ENCODE measurements at places on chromosomes 1 and 21.

GRCh38 chr1:147619741-147620140, 50.6 kb downstream of the ACP6 start:
- no peak for DNase-seq

GRCh38 chr1:242212401-242212800, 213.5 kb upstream of the MAP1LC3C start:
- no peak for DNase-seq

- DNase-seq: no peak
Measured at GRCh38 chr1:55803429-55803828, 588.3 kb upstream of the USP24 start.

- no peak for DNase-seq
Measured at GRCh38 chr21:32186804-32187203, 92.0 kb downstream of the MIS18A start.

DNA sequence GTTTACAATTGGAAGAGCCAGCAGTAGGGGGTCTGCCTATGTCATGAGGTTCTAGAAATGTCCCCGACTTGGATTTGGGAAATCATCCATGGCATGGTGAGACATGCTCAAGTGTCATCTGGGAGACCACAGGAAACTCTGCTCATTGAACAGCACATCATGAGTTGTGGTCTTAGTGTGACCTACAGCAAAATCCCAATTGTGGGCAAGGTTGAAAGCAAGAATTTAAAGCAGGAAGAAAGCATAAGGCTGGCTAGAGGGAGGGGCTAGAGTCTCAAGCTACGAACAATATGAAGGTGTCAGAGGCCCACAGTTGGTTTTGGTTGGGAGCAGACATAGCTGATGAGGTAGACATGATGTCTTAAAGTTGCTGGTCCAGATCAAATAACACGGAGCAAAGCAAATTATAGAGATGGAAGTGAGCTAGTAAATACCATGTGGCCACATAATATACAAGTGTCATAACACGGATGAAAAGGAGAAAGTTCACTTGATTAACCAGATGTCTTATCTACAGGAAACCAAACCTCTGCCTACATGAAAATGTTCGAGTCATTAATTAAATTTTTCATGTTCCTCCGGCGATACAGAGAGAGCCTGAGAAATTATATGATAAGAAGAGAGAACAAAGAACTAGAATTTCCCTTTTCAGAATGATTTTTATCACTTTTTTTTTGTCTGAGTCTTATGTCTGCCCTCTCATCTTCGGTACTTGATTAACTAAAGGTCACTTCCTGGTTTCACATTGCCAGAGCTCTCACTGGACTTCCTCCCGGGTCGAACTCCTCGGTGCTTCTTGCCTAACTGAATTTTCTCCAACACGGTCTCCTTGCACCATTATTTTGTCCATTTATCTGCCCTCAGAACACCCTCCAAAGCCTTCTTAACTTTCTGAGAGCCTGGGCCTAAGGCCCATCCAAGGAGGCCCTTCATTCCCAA, 67.5 kb upstream of the DUSP10 start:
- no peak for DNase-seq

DNA sequence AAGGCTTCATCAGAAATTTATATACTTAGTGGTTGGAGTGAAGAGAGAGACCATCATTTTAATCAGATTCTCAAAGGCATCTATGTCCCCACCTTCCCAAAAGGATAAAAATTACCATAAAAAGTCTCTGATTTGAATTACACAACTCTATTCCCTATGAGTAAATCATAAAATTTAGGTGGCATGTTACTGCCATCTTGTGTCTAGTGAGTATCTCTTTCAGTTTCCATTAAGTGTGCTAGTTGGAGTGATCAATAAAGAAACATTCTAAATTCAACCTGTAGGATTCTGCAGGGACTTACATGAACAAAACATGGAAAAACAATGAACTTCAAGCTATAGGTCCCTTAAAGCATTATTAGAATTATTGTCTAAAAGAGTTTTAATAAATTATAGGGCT, 655.4 kb downstream of the LTN1 start:
- DNase-seq: no peak

DNA sequence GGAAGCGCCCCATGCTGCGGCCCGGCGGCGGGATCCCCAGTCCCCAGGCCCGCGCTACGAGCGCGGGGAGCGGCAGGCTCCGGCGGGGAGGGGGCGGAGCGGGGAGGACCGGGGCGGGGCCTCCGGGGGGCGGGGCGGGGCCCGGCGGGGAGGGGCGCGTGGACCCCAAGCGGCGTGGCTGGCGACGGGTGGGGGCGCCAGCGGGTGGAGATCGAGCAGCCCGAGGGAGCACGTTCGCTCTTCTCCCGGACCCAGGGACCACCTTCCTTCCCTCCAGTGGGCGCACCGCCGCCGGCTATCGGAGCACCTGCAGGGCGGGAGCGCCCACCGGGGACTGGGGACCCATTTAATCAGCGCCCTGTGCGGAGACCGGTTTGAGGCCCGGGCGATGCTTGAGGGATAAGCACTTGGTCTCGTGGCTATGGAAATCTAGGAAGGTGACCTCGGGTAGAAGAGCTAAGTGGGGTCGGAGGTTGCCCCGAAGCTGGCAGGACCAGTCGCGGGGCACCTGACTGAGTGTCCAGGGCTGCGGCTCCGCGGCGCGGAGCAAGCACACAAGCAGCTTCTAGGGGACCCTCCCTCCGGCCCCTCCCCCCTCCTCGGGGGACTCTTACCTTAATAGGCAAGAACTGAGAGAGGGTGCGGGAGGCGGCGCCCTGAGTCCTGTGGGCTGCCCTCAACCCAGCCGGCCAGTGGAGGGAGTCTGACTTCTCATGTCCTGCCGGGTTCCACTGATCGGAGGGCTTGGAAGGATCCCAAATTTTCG, at the start of gene TSPAN2:
TSS of gene TSPAN2 (minus strand) at position 84 of the 766 bp plus-strand sequence. CDS start at position 13, 71 bp downstream.
- peak; percentile 97 for DNase-seq

DNA sequence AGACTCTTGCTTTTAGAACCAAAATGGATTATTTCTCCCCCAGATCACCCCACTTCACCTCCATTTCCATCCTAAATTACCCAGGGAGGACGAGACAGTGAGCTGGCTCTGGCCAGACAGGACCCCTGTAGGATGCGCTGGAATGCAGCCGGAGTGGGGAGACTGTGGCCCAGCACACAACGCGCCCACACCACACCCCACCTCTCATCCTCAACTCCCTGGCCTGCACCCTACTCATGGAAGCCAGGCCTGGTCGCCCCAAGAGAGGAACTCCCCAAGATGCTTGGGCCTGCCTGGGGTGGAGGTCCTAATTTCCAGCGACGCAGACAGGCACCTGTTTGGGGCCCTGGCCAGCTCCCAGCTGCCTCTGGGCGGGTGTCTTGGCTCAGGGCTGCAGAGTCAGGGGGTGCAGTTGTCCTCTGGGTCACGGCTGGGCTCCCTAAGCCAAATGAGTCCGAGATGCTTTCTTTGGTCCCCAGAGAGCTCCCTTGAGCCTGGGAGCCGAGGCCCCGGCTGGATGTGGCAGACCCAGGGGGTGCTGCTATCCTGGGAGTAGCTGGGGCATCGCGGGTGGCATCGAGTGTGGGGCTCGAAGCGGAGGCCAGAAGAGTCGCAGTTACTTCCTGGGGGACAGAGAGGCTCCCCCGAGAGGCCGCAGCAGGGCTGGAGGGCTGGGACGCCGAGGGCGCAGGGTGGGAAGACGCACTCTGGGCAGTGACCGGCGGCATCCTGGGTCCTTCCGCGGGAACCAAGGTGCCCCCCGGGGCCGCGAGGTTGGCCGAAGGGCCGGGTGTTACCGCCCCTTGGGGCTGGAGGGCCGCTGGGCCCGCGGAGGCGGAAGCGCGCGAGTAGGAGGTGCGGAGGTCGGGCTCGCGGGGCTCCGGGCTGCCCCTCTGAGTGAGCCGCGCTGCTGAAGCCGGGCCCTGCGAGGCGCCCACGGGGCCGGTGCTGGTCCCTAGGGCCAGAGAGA, 10.4 kb downstream of the CLEC20A start:
- no peak for DNase-seq

- no peak for DNase-seq
Measured at GRCh38 chr1:3268281-3268680, 186.2 kb upstream of the ARHGEF16 start.

DNA sequence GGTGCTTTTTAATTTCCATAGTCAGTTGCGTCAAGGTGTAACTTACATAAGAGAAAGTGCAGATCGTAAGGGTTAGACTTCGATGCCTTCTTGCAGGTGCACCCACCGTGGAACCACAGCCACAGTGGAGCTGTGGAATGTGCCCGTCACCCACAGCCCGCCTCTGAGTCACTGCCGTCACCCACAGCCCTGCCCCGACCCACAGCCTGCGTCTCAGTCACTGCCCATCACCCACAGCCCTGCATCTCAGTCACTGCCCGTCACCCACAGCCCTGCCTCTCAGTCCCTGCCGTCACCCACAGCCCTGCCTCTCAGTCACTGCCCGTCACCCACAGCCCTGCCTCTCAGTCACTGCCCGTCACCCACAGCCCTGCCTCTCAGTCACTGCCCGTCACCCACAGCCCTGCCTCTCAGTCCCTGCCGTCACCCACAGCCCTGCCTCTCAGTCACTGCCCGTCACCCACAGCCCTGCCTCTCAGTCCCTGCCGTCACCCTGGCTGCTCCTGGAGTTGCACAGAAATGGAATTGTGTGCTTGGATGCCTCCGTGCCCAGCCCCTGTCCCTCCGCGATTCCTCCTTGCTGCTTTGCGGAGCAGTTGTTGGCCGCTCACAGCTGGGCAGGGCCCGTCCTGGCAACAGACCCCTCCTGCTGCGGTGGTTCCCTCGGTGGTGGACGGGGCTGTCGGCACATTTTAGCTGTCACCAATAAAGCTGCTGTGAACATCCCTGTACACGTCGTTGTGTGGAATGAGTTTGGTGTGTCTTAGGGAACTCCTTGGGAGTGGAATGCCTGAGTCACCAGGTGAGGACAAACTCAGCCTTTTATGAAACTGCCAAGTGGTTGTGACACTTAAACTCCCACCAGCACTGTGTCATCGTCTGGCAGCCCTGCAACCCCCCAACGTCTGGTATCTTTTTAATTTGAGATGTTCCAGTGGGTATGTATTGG, 44.9 kb upstream of the COL6A2 start:
- DNase-seq: peak; percentile 46

GRCh38 chr1:231993968-231994455, 367.4 kb downstream of the DISC1 start:
- DNase-seq: no peak

DNA sequence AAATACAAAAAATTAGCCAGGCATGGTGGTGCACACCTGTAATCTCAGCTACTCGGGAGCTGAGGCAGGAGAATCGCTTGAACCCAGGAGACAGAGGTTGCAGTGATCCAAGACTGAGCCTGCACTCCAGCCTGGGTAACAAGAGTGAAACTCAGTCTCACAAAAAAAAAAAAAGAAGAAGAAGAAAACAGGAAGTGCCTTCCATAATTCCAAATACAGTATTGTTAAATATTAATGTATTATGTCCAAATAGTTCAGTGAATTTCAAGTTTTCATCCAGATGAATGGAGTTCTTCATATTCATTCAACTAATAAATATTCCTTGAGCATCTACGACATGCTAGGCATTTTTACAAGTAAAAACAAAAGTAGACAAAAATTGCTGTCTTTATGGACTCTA, 33.3 kb downstream of the PLEKHO1 start:
- no peak for DNase-seq

- DNase-seq: no peak
Measured at GRCh38 chr1:100597784-100598183, 59.8 kb downstream of the GPR88 start.

DNA sequence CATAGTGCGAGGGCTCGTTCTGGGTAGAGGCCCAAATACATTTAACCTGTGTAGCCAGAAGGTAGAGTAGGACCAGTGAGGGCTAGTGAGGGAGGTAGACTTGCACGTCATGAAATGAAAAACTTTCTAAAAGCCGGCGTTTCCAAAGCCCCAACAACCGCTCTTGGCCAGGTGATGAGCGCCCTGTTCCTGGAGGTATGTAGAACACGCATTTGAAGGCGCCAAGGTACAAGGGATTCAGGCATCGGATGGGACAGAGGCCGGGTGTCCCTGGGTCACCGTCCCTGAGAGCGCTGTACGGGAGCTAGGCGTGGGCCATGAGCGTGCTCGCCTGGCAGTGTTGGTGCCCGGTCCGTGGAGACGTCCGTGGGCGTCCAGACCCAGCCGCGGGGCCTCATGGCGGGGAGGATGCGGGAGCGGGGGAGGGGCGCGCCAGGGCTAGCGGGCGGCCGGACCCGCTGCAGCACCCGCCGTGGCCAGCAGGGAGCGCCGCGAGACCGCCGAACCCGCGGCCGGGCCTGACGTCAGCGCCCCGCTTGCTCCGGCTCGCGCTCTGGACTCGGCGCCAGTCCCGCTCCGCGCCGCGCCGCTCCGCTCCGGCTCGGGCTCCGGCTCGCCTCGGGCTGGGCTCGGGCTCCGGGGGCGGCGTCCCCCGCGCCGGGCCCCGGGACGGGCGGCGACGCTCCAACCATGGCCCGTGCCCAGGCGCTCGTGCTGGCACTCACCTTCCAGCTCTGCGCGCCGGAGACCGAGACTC, at the start of gene PTPRU:
TSS of gene PTPRU (plus strand) at position 568 of the 757 bp plus-strand sequence. CDS start at position 691, 123 bp downstream.
- DNase-seq: peak; percentile 87

DNA sequence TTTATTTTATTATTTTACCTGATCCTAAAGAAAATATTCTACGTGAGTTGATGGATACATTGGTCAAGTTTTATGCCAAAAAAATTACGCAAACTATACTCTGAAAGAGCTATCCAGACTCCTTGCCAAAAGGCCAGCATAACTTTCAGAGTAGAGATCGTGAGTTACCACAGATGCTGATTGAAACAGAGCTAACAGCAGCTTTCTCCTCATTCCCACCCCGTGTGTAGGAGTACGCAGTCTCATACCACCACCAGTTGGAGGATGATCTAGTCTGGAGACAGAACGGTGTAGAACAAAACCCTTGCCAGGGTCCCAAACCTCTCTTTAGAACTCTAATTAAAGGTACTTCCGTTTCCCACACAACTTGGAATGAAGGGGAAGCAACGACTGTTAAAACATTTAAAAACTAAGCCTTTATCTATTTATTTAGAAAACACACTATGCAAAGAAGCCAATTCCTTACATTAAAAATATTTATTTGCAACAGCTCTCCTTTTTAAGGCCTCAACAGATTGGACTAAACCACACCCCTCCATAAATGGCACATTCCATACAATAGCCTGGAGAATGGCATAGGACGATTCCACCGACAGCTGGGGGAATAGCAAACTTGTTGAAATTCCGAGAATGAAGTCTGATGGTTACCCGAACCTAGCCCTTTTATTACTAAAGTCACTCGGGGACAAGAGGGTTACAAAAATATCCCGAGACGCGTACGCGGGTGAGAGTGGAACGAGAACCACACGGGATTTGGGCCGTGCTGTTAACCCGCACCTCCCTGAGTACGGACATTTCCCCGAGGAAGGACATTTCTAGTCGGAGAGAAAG, 1.4 kb downstream of the NUCKS1 start:
- DNase-seq: no peak
